Cortex of kidney (tissue), 1 donor: ENCODE measurements at places on chromosomes 13 and 19.

DNA sequence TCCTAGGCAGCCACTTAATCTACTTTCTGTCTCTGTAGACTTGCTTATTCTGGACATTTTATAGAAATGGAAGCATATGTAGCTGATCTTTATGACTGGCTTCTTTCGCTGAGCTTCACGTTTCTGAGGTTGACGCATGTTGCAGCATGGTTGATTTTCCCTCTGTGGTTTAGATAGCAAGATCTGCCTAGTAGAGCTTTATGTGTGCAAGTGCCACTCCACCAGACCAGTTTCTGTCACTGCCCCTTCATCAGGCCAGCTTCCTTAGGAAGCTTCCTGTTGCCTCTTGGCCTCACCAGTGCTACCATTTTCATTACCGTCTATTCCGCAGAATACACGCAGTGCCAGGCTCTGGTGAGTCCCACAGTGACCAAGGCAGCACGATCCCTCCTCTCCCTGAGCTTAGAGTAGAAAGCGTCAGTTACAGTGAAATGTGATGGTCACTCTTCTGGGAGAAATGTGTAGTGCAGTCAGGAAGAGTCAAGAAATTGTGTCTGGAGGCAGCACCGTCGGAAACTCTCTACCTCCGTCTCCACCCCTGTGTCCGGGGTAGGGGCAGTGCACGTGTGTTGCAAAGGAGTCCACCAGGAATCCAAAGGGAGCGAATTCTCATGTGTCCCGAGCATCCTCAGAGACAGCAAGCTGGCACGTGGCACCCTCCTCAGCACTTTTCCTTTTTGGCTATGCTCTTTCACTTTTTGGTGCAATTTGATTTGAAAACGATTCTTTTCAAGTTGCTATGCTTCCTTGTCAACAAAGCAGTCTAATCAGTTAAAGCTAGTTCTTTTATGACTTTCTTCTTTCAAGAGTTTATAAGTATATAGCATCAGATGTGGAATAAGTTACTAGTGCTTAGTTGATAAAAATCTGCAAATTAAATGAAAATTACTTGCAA is 45.4 kb upstream of the GPR183 start:
- no peak for DNase-seq

GRCh38 chr13:107102676-107103075 is 534.7 kb upstream of the ARGLU1 start:
- no peak for DNase-seq

DNA sequence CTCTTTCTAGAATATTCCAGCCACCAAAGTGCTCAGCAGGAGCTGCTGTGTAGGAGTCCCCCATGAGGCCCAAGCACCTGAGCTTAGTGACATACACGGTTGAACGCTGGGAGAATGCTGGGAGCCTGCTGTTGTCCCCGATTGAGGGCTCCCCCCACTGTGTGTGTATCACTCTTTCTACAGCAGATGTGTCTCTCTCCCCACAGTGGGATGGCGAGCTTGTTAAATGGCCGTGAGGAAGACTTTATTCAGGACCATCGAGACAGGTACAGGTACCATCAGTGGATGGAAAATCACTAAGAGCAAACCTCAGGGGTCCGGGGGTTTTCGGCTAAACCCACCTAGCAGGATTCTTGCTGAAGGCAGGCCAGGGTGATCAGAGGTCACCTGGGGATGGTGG is 22.7 kb downstream of the EPN1 start:
- no peak for DNase-seq

- DNase-seq = no peak
These were observed 127.6 kb downstream of the KDM4B start for GRCh38 chr19:5096536-5096935.

- no peak for DNase-seq
These were observed 25.3 kb upstream of the MIER2 start for GRCh38 chr19:369876-370275.
